ENCODE measurements at places on chromosomes 1 and 21.

GRCh38 chr1:51952638-51953037 is 37.9 kb downstream of the RAB3B start:
- no peak for DNase-seq

- DNase-seq = no peak
Measured at GRCh38 chr1:195960580-195960979, 647.7 kb downstream of the KCNT2 start.

GRCh38 chr1:247760456-247760855 is at the start of gene OR1C1:
Gene OR1C1, minus strand, starts transcription at chr1:247760556. Its CDS starts 2,150 bp downstream, at chr1:247758406.
- no peak for DNase-seq

DNA sequence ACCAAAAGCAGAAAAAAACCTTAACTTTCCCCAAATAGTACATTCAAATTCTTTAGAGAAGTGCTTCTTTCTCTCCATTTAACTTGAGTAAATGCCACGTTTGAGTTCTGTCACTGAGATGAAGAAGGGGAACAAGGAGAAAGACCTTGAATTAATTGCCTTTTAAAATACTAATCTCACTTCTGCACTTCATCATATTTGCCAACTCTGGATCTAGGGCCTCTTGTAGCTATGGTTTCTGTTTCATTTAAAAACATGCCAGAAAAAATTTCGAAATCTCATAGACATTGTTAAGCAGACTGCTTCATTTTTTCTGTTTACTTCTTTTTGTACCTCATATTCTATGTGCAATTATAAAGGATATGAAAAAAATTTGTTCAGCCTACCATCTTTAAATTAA is 24.6 kb downstream of the MIXL1 start:
- no peak for DNase-seq

GRCh38 chr1:171160639-171161354 is 24.3 kb upstream of the FMO2 start:
- no peak for DNase-seq

- DNase-seq = no peak
Measured at GRCh38 chr1:94160811-94161210, 39.9 kb upstream of the ABCA4 start.

GRCh38 chr1:48223366-48224240 is 1.1 kb downstream of the SLC5A9 start:
- DNase-seq = no peak

DNA sequence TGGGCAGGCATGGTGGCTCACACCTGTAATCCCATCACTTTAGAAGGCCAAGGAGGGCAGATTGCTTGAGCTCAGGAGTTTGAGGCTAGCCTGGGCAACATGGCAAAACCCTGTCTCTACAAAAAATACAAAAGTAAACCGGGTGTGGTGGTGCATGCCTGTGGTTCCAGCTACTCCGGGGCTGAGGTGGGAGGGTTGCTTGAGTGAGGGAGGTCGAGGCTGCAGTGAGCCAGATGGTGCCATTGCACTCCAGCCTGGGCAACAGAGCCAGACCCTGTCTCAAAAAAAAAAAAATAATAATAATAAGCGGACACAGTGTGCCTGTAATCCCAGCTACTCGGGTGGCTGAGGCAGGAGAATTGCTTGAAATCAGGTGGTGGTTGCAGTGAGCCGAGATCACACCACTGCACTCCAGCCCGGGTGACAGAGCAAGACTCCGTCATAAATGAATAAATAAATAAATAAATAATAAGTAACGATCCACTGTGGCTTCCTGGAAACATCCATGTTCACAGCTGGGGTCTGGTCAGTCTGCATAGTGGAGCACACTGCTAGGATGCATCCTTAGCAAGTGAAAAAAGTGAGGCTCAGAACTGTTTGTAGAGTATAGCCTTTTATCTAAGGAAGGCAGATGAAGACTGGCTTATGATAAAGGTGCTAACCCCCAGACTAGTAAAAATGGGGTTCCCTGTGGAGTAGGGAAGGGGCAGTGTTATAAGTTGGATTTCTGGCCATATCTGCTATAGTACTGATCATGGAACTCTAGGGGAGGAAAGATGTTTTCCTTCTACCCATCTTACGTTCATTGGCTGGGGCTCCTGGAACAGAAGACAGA is 15.7 kb downstream of the PKNOX1 start:
- no peak for DNase-seq

DNA sequence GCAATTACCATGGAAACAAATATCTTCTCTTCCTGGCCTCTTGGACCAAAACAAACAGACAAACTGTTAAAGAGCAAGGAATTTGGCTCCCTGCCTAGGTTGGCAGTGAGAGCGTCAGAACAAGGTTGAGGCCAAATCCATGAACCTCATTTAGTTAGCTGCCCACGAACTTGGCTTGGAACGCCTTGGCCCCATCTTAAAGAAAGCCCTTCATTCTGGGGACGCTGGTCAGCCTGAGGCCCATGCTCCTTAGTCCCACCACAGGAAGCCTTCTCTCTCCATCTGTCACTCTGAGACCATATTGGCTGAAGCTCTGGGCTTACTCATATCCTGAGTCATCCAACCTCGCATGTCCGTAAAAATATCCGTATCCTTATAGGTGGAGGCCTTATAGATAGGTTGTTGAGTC is 62.4 kb upstream of the DIRAS3 start:
- DNase-seq = no peak

- DNase-seq = no peak
Measured at GRCh38 chr1:7702365-7702764, 68.7 kb upstream of the VAMP3 start.

- peak; percentile 54 for DNase-seq
Measured at GRCh38 chr1:112706505-112707220, at the start of gene RHOC. Gene RHOC, minus strand, starts transcription at chr1:112707127. Its CDS starts 3,328 bp downstream, at chr1:112703799.

GRCh38 chr1:157238585-157238984 is 100.4 kb upstream of the ETV3 start:
- DNase-seq = no peak

GRCh38 chr1:61638911-61639605 is 85.9 kb downstream of the TM2D1 start:
- DNase-seq = no peak

- DNase-seq = no peak
Measured at GRCh38 chr21:25822981-25823380, 88.2 kb downstream of the GABPA start.
